Stimulated activated CD4-positive, alpha-beta T cell treated with anti-CD3 and anti-CD28 coated beads, Interleukin-4, amount 100 ng/mL, for 48 hours (primary cell): ENCODE measurements at places on chromosomes 1 and 21.

- no peak for DNase-seq
These were observed 184.5 kb upstream of the TMPRSS15 start for GRCh38 chr21:18588001-18588662.

DNA sequence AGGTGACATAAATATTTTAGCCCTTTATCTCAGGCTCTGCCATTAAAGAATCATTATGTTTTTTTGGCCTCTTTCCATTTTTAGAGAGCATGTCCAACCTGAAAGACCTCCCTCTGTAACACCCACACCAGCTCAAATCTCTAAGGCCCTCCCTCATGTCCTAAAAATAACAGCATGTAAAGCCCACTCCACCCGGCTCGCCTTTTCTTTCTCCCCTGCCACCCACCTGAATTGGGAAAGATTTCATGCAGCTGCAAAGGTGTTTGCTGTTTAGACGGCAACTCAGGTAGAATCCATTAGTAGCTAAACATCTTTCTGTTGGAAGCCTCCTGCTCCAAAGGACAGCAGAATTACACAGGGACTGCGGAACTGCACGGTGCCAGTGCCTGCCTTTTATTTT is 79.9 kb downstream of the DMRTA2 start:
- no peak for DNase-seq

DNA sequence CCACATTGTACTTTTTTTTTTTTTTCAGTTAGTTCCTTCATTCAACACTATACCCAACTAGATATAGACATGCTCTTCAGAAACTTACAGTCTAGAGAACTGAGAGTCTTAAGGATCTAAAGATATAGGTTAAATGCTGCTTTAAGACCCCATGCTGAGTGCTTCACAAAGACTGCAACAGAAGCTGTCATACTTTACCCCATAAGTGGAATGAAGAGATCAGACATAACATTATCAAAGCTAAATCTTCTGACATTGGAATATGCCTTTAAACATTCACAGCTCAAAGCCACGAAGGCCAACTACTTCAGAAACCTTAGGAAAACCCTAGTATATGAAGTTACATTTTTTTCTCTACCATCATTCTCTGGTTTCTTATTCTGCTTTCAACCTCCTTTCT is 666.4 kb downstream of the KCNT2 start:
- DNase-seq = no peak

DNA sequence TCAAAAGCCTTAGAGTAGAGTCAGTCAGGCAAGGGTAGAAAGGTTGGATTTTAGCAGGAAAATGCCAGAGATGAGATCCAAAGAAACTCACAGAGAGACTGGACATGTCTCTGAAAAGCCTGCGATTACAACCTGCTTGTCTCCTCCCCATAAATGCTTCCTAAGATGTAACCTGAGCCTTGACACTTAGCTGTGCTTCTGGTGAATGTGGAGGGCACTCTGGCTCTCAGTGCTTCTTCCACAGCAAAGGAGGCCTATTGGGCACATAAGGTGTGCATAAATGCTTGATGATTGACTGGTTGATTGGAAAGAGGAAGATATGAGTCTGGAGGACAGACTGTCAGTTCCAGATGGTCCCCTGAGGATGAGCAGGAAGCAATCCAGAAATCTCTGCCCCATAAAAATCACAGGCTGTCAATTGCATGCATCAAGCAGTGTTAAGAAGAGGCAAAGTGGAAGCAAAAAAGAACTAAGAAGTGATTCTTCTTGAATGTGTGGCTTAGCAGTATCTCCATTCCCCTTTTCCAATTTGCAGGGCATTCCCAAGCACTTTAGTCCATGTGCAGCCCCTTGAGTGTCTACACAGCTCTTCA is 236.2 kb upstream of the RRP15 start:
- no peak for DNase-seq

- DNase-seq = no peak
These were observed 119.4 kb downstream of the SLC45A1 start for GRCh38 chr1:8437347-8437746.

- DNase-seq = no peak
These were observed 316.0 kb upstream of the VAMP3 start for GRCh38 chr1:7454895-7455784.

DNA sequence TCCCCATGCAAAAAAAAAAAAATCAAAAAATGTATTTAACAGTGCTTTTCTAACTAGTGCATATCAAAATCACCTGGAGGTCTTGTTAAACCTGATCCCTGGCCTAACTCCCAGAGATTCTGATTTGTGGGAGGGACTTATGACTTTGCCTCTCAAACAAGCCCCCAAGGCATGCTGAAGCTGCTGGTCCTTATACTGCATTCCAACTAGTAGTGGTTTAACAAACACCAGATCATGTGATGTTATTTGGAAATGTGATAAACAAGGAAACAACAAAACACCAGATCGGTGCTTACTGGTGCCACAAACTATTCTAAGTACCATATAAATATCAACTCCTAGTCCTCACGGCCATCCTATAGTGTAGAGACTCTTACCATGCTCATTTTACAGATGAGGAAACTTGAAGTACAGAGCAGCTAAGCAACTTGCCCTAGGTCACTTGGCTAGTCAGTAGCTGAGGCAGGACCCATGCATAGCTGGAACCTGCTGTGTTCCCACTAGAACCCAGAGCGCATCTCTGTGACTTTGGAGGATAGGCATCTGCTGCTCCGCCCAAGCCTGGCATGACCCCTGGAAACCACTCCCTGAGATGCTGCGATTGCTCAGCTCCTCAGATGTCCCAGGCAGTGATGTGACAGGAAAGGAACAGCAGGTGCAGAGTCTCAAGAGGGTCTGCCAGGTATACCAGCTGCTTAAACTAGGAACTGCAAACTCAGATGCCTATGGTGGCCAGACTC is 38.1 kb downstream of the SOX13 start:
- no peak for DNase-seq

DNA sequence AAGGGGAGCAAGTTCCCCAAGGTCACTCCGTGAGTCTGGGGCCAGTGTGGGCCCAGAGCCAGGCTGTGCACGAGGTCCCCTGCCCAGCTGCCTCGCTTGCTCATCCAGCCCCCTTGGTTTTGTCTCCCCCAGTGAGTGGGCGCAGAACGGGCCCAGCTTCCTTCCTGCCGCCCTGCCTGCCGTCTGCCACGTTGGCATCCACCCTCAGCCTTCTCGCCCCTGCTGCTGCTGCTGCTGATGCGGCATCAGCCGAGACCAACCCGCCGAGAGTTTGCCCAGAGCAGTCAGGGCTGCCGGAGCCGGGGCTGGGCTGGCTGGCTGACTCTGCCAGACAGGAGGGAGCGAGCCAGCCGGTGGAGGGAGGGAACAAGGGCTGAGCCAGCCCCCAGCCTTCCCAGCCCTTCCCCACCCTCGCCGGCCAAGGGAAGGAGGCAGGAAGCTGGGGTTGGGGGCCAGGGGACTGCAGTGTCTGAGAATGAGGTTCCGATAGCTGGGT is 31.4 kb upstream of the WASF2 start:
- DNase-seq = peak; percentile 32

- no peak for DNase-seq
These were observed 45.1 kb downstream of the MAP3K7CL start for GRCh38 chr21:29175408-29176134.

GRCh38 chr1:152179566-152179965 is 20.5 kb upstream of the RPTN start:
- no peak for DNase-seq

- no peak for DNase-seq
These were observed 12.5 kb downstream of the IQGAP3 start for GRCh38 chr1:156559797-156560385.

DNA sequence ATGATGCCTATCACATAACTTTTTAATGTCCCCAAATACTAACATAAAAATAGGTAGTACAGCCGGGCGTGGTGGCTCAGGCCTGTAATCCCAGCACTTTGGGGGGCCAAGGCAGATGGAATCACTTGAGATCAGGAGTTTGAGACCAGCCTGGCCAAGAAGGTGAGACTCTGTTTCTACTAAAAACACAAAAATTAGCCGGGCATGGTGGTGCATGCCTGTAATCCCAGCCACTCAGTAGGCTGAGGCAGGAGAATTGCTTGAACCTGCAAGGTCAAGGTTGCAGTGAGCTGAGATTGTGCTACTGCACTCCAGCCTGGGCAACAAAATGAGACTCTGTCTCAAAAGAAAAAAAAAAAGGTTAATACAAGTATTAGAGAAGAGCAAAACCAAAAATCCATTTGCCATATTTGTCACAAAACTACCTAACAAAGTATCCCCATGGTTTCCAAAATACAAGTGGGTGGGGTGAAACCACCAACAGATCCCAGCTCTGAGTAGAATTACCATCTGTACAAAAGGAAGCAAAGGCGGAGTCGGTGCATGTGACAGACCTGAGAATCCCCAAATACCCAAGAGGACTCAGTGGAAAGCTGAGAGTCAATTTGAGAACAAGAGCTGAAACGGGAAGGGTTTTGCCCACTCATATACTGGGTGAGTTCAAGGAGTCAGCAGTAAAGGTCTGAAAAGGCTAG is 113.2 kb downstream of the TOMM20 start:
- DNase-seq = no peak

GRCh38 chr21:44299085-44299457 is 782 bp upstream of the PFKL start:
- DNase-seq = no peak

DNA sequence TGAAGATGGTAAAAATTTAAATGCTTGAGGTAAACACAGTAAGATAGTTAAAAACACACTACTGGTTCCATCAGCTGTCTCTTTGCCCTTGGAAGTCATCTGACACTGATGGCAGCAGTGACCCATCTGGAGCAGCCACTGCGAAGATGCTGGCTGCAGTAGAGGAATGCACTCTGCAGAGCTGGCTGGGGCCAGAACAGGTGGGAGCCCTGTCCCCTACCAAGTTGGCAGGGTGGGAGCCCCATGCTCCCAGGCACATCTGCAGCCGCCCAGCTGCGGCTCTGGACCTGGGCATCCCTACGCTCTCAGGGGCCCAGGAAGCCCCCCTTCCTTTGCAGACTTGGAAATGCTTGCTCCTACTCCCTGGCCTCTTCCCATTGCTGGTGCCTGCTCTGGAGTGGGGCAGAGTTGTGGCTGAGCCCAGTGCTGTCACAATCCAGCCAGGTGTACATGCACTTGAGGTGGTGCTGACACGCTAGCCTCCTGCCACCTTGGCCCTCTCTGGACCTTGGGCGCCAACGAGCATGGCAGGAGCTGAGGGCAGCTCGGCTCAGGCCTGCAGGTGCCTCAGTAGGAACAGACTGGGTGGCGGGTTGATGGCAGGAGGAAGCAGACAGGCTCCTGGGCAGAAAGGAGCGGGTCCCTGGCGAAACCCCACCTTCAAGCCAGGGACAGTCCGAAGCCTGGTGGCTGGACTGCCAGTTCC is 227.0 kb downstream of the FGGY start:
- no peak for DNase-seq

DNA sequence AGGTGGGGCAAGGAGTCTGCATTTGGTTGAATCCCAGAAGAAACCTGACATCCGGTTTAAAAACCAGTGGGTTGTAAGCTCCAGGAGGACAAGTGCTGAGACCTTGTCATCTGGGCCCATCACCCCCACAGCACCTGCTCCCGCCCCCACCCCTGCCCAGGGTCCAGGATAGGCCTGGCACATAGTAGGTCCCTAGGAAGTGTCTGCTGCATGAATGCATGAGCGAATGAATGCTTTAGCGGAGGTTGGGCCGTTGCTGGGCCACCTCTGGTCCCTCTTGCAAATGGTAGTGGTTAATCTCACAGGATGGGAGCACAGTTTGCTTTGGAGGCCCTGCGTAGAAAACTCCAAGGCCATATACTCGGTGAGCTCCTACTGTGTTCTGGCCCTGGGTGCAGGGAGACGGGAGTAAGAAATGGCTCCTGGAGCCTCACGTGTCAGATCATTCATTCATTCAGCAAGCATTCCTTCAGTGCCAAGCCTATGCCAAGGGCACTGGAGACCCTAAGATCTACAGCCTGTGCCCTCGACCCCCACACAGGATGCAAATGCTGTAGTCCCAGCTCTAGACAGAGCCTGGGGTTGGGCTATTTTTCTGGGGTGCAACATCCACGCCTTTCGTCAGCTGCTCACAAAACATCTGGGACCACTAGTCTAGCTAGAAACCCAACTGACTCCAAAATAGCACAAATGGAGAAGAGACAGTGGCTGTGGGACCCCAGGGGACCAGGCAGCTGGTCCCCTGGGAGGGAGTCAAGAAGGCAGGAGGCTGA is 28.9 kb downstream of the EPHA2 start:
- no peak for DNase-seq

DNA sequence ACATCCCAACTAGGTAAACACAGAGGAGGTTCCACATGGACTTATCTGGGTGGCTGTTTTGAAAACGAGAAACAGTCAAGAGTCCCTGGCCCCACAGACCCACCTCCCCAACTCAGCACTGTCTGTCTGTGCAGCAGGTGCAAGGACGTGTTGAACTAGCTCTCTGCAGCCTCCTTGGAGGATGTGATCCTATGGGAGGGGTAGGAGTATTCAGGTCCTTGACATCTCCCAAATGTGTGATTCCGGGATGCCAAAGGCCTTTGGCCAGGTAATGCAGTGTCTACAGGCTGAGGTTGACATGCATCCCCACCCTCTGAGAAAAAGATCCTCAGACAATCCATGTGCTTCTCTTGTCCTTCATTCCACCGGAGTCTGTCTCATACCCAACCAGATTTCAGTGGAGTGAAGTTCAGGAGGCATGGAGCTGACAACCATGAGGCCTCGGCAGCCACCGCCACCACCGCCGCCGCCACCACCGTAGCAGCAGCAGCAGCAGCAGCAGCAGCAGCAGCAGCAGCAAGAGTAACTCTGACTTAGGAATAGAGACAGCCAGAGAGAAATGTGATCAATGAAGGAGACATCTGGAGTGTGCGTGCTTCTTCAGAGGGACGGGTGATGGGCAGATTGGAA is 151.6 kb upstream of the CAMK1G start:
- no peak for DNase-seq
